HuH-7 (cell line): ENCODE measurements at places on chromosomes 1 and 21.

DNA sequence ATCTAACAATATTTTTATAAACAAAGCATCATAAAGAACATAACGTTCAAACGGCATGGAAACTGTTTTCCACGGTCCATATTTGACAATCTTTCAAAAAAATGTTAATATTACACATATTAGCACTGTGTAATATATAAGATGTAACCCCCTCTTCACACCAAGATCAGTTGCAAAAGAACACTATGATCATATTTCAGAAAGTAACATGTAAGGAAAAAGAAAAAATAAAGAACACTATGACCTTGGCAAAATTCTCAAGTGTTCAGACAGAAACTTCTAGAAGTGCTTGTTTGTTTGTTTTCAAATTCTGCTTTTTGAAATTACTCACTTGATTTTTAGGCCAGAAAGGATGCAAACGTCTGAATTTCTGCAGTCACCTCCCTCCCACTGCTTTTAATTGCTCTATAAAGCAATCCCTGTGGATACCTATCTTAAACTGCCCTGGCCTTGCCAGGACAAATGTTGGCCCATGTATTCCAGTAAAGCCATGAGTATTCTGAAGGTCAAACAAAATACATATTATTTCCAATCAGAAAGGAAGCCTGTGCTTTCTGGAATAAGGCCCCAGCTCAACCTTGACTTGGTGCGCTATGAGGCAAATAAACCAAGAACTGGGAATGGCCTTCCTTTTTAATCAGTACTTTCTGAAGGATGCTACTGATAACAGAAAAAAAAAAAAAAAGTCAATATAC is 68.6 kb downstream of the TGFBR3 start:
- no peak for DNase-seq

- DNase-seq: no peak
Observed at GRCh38 chr1:82062206-82062605, 261.5 kb downstream of the ADGRL2 start.

GRCh38 chr1:161691846-161692245 is 15.2 kb upstream of the FCRLA start:
- no peak for DNase-seq

- DNase-seq: no peak
Observed at GRCh38 chr1:10657088-10657847, 139.2 kb downstream of the CASZ1 start.

- DNase-seq: no peak
Observed at GRCh38 chr1:196309386-196309785, 298.9 kb downstream of the KCNT2 start.

- DNase-seq: no peak
Observed at GRCh38 chr1:202123336-202123813, 658 bp downstream of the GPR37L1 start.

- no peak for DNase-seq
Observed at GRCh38 chr1:175477248-175477647, 266.1 kb downstream of the TNR start.

GRCh38 chr1:51693419-51694155 is 76.7 kb downstream of the OSBPL9 start:
- DNase-seq: no peak

- DNase-seq: no peak
Observed at GRCh38 chr1:193634470-193634869, 448.1 kb upstream of the B3GALT2 start.

GRCh38 chr1:158583962-158584361 is 4.3 kb upstream of the OR10X1 start:
- no peak for DNase-seq

DNA sequence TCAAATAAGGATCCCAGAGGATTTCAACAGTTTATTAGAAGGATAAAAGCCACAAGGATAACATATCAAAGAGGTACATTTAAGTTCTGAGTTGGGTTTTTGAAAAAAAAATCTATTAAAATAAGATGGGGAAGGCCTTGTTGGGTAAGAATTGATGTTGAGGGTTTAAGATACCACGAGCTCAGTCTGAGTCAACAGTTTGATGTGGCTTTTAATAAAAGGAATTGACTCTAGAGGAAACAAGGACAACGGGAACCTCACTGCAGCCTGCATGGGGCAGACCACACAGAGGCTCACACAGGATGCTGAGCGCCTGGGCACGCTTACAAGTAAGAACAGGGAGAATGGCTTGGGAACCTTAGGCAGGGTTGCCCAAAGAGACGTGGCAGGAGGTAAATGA is 107.5 kb downstream of the TIAM1 start:
- no peak for DNase-seq

GRCh38 chr1:19505693-19506457 is 20.5 kb upstream of the CAPZB start:
- no peak for DNase-seq

DNA sequence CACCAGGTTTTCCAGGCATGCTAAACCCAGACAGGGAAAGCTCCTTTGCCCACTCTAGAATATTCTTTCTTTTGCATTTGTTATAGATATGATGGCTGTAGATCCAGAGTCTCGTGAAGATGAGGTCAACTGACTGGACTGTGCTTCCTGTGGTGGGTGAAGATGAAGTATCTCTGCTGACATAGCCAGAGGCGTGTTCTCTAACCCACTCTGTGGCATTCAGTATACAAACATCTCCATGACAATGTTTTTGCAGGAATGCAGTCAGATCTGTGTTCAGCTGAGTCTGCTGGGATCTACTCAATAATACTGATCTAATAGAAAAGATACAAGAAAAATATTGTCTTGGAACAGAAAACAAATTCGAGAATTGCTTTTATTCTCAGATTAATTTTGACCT is 11.3 kb downstream of the RWDD2B start:
- DNase-seq: no peak

DNA sequence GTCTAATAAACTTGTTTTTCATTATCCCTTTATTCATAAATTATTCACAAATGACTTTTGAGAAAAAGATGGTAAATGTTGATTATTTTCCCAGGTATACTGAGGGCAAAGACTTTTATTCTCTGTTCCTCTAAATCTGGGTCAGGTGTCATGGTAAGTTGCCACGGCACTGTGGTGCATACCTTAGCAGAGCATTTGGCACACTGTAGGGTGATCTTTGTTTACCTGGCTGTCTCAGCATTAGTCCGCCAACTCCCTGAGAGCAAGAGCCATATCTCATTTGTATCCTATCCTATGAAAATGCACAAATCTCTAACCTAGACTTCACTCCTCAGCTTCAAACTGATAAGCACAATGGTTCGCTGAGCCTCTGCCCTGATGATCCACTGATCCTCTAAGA is 24.9 kb downstream of the GDAP2 start:
- DNase-seq: no peak

DNA sequence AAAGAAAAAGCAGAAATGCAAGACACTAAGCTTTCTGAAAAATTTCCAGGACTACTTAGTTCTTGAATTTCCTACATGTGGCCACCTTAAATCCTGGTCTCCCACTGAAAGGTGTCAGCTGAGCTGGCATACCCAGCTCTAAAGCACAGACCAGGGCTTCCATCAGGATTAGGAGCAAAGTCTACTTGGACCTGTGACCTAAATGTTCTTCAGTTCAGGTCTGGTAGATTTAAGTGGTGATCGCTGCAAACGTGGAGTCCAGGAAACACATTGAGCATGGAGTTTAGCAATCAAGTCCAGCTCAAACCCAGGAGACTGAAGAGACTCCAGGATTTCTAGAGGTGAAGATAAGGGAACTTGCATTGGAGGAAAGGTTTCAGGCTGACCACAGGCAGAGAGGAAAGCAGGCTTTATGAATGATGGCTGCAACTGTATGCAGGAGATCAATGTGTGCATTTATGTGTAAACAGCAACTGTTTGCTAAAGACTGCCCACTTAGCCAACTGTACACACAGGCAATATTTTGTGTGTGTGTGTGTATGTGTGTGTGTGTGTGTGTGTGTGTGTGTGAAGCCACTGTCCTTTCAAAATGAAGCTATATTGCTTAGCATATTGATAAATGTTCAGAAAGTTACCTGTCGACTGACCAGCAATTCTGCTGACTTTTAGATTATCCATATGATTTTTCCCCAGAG is 75.2 kb downstream of the LMX1A start:
- DNase-seq: no peak

DNA sequence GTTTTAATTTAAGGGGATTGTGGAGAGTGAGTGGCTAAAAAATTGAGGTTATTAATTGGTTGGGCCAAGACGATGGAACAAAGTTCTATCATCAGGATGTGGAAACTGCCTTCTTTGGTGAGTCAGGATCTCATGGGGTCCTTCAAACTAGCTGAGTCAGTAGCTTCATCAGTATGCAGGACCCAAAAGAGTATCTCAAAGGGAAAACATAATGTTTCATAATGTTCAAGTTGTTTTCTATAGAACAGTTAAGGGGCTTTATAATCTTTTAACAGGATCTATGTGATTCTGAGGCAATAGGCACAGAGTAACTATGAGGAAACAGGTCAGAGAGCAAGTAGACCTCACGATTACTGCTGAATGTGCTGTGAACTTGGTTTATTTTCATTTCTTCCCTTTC is 3.2 kb upstream of the OLFML2B start:
- no peak for DNase-seq

DNA sequence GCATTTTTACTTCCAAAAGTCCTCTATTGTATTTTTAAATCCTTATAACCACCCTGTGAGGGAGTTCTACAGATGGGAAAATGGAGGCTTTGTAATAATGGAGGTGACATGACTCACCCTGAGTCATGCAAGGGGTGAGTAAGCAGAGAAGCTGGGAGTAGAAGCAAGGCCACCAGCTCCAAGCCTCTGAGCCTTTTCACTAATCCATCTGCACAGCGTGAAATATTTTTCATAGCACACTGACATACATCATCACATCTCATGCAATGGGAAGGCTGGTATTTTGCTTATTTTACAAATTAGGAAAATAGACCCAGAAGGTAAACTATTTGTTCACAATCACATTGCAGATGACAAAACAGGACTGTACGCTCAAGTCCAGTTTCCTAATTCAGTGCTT is 96.9 kb downstream of the KCNH1 start:
- no peak for DNase-seq

GRCh38 chr1:54272772-54273091 is 72.8 kb downstream of the MRPL37 start:
- DNase-seq: no peak

GRCh38 chr1:207025146-207025880 is 7.2 kb downstream of the C1orf116 start:
- no peak for DNase-seq

DNA sequence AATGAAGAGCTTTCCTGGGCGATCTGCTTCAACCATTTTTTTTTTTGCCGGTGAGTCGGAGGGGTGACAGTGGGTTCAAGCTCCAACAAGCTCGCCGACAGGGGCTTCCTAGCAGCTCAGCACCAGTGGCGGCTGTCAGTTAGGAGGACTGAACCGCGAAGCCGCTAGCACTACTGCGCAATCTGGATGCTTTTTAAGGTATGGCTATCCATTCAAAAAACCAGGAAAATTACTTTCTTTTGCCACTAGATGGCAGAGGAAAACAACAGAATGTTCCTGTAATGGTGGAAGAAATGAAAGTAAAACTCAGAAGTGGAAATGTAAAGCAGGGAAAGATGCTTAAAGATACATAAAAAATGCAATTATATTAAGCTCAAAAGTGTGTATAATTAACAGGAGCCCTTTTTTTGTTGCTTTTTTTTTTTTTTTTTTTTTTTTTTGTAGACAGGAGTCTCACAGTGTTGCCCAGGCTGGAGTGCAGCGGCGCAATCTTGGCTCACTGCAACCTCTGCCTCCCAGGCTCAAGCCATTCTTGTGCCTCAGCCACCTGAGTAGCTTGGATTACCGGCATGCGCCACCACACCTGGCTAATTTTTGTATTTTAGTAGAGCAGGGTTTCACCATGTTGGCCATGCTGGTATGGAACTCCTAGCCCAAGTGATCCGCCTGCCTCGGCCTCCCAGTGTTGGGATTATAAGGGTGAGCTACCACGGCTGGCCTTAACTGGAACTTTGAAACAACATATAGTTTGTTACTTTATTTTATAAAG is 8.5 kb downstream of the KYAT3 start:
- DNase-seq: peak; percentile 14

GRCh38 chr1:100713626-100714025 is 5.9 kb upstream of the VCAM1 start:
- no peak for DNase-seq

DNA sequence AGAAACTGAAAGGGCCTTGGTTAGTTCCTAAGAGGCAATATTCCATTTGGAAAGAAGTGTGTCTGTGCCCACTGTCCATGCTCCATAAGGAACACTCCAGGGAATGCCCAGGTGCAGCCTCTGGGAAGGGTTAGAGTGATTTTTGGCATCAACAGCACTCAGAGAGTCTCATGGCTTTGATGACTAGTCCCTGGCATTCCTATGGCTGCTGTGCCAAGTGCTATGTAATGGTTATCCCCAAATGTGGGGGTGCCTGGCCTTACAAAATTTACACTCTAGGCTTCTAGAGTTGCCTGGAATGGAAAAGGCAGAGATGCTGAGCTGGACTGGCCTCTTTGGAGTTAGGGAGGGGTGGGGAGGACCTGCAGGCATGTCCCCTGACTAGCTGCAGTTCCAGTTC is 75.0 kb upstream of the BCAR3 start:
- no peak for DNase-seq

DNA sequence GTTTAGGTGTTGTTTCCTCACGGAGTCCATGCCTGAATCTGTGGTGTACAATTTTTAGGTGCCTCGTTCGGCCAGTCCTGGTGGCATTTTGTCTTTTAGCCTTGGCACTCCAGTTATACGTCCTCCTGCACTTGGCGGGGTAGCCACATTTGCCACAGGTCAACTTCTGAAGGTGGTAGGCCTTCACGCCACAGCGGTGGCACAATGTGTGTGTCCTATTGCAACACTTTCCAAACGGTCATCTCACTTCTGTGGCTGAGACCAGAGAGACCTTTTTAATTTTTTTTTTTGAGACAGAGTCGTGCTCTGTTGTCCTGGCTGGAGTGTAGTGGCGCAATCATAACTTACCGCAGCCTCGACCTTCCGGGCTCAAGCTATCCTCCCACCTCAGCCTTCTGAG is 49.1 kb downstream of the CAMTA1 start:
- no peak for DNase-seq

GRCh38 chr1:48878191-48878940 is 101.7 kb upstream of the BEND5 start:
- no peak for DNase-seq

GRCh38 chr1:85656256-85656655 is 52.0 kb downstream of the ZNHIT6 start:
- no peak for DNase-seq

DNA sequence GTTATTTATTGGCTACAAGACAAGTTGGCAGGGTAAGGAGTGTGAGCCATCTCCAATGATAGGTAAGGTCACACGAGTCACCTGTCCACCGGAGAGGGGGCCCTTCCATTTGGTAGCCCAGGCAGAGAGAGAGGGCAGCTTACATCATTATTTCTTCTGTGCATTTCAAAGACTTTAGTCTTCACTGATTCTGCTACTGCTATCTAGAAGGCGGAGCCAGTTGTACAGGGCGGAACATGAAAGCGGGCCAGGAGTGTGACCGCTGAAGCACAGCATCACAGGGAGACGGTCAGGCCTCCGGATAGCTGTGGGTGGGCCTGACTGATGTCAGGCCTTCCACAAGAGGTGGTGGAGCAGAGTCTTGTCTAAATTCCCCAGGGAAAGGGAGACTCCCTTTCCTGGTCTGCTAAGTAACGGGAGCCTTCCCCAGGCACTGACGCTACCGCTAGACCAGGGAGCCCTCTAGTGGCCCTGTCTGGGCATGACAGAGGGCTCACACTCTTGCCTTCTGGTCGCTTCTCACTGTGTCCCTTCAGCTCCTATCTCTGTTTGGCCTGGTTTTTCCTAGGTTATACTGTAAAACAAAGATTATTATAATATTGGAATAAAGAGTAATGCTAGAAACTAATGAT is 36.7 kb downstream of the ZNF695 start:
- DNase-seq: no peak
